ENCODE measurements at places on chromosomes 6 and 20.

DNA sequence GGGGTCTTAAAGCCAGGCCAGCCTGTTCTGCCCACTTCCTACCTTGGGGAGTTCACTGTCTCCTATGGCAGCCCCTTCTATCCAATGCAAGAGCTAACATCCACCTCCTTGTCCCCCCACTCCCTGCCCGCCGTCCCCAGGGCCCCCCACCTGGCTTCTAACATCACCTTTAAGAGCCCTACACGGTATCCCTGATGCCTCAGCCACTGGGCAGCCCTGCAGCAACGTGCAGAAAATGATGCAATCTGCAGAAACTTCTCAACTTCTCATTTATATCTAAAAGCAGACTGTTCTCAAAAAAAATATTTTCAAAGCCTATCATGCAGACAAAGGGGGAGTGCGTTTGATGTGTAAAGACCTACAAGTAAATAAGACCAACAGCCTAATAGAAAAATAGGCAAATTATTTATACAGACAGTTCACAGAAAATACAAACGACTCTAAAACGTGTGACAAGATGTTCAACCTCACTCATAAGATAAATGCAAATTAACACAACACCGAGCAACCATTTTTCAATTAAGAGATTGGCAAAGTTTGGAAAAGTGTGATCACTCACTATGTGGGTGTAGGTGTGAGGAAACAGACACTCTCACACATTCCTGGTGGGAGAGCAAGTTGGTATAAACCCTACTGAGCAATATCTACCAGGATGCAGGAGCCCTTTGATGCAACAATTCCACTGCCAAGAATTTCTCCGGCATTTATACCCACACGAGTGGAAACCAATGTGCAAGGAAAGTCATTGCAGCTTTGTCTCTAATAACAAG lies 15.1 kb upstream of the HCK start:
- DNase-seq = no peak

DNA sequence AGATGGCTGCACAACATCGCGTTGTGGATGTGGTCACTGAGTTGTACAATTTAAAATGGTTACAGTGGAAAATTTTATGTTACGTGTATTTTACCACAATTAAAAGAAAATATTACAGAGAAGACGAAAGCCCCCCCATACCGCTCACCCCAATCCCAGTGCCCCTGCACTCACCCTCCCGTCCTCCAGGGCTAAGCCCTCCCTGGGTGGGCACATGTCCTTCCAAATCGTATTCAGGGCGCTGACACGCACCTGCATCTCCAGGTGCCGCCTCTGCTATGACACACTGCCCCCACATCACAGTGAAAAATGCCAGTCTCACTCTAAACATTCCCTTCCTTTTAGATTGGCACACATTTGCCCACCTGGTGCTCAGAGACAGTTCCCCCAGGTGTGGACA lies 49.4 kb downstream of the PSMG4 start:
- DNase-seq = no peak

DNA sequence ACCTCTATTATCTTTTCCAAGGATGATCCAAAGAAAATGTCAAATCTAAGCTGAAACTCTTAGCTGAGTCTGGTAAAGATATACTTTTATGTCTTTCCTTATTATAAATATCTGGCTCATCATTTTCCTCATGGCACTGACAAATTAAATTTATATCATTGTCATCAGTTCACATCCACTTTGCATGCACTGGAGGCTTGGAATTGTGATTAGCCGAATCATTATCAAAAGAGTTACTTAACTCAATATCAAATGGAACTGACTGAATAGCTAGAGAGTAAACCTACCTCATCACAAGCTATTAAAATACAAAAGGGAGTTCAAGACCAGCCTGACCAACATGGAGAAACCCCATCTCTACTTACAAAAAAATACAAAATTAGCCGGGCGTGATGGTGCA lies 713.9 kb upstream of the MARCKS start:
- no peak for DNase-seq

DNA sequence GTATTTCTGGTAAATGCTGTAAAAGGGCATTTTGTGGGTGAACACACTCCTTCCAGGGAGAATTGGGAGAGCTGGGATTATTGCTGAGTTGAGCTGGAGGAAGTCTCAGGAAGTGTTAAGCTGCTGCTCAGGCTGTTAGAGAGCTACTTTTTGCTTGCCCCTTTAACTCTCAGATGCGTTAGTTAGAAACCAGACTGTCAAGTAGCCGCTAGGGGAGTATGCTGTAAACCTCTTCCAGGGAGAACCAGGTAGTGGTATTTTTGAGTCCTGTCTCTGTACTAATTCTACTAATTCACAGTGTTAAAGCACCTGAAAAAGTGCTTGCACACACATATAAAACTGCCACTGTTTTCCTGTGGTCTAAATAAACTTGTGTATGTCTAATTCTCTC lies 6.6 kb upstream of the GFRAL start:
- no peak for DNase-seq

- DNase-seq = no peak
These were observed 226.2 kb downstream of the TTLL2 start for GRCh38 chr6:167550941-167551627.

GRCh38 chr20:23412026-23412425 lies 9.3 kb downstream of the NAPB start:
- DNase-seq = no peak

DNA sequence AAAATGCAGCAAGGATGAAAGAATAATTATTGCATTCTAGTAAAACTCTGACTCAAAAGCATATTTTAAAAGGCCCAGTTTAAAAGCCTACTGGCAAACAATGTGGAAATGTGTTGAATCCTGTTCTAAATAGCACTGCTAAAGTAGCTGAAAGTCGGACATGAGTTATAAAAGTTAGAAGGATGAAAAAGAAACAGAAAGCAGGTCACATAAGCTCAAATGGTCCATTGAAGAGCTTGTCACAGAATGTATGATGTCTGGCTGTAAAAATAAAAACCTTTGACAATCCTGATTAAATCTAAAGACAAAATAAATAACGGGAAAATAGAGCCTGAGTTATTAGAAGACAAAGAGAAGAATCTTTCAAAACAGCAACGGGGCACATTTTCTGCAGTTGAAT lies 218.6 kb upstream of the UFL1 start:
- DNase-seq = no peak

GRCh38 chr20:42179768-42180167 lies 561.6 kb upstream of the CHD6 start:
- no peak for DNase-seq

- no peak for DNase-seq
These were observed 290.7 kb downstream of the HTR1B start for GRCh38 chr6:77172578-77172977.

DNA sequence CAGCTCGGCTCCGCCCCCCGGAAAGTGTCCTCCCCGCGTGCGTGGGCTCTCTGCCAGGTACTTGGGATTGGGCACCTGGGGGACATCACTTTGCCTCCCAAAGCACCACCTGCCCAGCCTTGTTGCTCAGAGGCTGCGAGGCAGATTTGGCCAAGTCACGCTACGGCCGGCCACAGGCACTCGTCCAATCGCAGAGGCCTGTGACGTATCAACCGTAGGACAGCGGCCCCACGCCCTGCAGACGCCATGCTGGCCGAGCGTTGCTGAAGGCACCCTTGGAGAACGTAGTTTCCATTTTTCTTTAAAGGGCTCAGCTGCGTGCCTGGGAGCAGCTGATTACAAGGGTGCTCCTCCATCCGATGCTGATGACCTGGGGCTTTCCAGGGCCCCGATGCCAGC lies 3.1 kb downstream of the NTSR1 start:
- DNase-seq = no peak

DNA sequence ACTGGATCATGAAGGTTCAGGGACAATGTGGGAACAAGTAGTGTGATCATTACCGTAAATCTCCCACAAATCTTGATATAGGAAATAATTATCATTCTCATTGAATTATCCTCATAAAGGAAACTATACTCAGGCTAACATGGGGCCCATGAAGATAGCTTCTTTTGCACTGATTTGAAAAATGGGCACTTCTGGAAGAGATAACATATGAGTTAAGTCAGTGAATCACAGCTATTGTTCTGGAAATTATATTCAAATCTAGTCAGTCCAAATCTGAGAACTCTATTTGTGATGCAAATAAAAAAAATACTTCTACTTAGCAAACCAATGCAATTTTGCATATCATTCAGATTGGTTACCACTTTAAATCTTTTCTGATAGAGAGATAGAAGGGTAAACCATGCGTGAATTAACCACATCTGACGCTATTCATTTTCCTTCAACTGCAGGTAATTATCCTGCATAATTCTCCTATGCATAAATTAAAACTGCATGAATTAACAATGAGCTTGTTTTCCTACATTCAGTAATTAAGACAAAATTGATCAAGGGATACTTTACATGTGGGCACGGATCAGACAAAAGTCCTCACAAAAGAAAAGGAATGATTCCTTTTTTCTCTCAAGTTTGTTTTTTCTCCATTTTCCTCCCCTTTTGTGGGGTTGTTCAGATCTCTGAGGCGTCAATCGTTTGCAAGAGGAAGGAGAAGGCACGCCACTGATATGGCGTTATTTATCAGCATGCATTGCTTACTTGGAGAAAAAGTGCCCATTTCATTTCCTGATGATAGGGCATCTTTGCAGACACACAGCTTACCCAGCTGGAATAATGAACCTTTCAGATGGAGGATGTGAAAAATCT lies 36.4 kb downstream of the RIPOR2 start:
- DNase-seq = no peak

GRCh38 chr6:124066946-124067552 lies 263.4 kb downstream of the NKAIN2 start:
- no peak for DNase-seq

DNA sequence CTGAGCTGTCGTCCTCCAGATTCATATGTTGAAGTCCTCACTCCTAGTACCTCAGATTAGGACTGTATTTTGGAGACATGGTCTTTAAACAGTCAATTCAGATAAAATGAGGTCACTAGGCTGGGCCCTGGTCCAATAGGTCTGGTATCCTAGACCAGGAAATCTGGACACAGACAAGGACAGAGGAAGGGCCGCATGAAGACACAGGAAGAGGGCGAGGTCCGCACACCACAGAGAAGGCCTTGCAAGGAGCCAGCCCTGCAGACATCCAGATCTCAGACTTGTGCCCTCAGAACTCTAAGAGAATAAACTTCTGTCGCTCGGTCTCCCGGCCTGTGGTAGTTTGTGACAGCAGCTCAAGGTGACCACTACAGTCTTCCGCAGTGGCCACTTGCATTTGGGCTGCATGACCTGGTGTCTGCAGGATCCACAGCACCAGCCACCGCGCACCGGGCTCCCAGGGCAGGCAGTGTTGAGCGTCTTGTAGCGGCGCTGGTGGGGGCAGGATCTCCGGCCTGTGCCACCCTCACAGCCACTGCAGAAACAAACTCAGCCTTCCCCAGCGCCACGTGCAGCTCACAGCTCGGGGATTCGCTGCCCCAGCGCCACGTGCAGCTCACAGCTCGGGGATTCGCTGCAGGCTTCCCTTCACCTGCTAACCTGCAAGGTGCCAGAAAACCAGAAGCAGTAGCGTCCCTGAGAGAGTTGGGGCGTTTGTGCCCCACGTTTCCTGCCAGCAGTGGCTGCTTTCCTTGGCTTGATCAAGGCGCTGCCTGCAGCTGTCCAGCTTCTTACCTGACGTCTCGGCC lies 6.0 kb upstream of the RBM38 start:
- no peak for DNase-seq

DNA sequence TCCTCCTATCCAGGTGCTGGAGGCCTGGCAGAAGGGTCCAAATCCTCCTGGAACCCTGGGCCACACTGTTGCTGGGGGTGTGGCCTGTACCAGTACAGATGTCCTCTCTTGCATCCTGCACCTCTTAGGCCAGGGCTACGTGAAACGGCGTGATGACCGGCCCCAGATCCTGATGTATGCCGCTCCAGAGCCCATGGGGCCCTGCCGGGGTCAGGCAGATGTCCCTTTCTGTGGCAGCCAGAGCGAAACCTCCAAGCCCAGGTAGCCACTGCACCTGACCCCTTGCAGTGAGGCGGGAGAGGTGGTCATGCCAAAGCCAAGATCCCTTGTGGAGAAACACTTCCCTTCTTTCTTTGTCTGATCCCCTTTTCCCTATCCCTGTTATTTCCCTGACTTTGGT lies 14.2 kb downstream of the DNPH1 start:
- DNase-seq = no peak

- DNase-seq = no peak
These were observed 873 bp upstream of the GCM2 start for GRCh38 chr6:10882657-10883171.

GRCh38 chr6:22737331-22737730 lies 168.0 kb downstream of the HDGFL1 start:
- DNase-seq = no peak

Data from stimulated activated CD8-positive, alpha-beta memory T cell treated with anti-CD3 and anti-CD28 coated beads, Interleukin-15, amount 100 ng/mL, for 48 hours (primary cell).